Nucleus accumbens (tissue), 56 donors: ENCODE measurements at places on chromosomes 1 and 21.
A peak's percentile ranks its signal among the peaks of the same experiment; 100 is the strongest.

- no peak for DNase-seq
Measured at GRCh38 chr1:10965546-10966226, 46.8 kb upstream of the TARDBP start.

GRCh38 chr1:10768552-10768951 lies 27.9 kb downstream of the CASZ1 start:
- DNase-seq: no peak

DNA sequence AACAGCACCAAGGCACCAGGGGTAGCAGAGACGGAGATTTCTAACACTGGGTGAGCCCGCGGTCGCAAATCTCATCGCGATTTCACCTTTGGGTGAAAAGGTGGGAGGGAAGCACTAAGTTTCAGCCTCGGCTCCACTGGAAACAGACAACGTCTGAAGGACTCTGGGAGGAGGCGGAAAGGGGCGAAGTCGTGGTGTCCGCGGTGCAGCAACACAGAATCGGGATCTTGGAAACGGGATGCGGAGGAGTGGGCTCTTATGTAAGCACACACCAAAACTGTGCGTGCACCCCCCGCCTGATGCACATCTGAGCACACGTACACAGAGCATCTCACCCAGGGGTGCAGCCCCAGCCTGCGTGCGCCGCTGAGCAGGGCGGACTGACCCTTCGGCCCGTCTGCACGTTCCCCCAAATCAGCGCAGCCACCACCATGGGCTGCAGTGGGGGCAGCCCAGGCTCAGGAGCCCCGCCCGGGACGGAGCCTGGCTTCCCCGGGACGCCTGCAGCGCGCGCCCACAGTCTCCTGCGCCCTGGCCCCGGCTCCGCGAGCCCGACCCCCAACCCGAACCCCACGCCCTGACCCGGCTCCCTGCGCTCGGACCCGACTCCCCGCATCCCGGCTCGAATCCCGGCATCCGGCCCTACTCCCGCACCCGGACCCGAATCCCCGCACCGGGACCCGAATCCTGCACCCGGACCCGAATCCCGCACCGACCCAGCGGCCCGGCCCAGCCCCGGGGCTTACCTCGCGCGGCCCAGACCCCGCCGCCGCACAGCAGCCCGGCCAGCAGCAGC lies 670 bp downstream of the CLSTN1 start:
- peak; percentile 31 for DNase-seq

DNA sequence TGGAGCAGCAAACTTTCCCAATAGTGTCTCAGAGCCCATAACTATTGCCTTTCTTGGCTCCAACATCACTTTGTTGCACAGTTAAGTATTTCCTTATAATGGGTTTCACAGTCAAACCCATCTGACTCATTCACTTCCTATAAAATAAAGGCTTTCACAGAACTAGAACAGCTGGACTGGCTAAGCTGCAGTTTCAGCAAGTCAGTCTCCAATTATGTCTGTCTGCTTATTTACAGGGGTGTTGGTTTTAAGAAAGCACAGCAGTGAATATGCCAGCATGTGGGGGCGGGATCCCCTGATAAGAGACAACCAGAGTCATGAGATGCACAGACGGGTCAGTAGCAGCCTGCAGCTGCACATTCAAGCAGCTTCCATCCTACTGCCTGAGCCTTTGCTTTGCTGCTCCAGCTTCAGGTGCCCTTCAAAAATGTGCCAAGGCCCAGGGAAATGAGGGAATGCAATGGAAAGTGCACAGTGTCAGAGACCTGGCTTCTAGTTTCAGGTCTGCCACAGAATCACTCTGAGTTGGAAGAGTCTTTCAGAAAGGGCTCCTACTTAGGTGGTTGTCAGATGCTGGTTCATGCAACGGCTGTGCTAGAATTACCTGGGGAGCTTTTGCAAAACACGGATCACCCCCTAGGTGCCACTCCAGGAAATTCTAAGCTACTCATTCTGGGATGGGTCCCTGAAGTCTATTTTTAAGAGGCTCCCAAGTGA lies 24.8 kb downstream of the RNF19B start:
- no peak for DNase-seq

DNA sequence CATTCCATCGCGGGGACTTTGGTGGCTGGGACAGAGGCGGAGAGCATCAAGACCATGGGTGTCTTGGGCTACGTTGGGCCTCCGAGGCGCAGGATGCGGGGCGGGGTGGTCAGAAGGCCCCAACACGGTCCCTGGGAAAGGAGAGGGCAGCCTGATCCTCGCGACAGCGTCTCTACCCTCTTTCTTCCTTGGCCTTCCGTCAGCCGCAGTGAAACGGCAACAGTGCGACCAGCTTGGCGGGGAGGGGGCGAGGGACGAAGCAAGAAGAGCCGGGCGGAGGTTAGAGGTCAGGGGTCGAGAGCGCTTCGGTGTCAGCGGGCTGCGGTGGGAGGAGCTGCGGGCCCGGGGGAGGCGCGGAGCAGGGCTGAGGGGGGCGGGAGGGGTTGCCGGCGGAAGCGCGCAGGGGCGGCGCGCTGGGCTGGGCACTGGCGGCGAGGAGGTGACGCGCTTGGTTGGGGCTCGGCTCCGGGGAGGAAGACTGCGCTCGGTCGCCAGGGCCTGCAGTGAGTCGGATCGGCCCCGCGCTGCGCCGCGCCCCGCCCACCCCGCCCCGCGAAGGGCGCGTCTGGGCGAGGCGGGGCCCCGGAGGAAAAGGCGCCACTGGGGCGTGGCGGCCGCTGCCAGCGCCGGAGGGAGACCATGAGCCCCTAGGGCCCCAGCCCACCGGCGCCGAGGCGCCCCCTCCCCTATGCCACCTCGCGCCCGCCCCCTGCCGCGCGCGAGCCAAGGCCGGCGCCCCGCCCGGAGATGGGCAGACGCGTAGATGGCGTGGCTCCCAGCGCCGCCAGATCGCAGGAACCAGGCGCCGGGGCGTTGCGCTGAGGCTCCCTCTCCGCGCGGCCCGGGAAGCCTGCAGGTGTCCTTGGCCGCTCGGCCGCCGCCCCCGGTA lies at the start of gene KCNC4:
TSS of gene KCNC4 (plus strand) at position 600 of the 889 bp plus-strand sequence. CDS start 1,186 bp downstream, outside the sequence.
- DNase-seq: peak; percentile 33

DNA sequence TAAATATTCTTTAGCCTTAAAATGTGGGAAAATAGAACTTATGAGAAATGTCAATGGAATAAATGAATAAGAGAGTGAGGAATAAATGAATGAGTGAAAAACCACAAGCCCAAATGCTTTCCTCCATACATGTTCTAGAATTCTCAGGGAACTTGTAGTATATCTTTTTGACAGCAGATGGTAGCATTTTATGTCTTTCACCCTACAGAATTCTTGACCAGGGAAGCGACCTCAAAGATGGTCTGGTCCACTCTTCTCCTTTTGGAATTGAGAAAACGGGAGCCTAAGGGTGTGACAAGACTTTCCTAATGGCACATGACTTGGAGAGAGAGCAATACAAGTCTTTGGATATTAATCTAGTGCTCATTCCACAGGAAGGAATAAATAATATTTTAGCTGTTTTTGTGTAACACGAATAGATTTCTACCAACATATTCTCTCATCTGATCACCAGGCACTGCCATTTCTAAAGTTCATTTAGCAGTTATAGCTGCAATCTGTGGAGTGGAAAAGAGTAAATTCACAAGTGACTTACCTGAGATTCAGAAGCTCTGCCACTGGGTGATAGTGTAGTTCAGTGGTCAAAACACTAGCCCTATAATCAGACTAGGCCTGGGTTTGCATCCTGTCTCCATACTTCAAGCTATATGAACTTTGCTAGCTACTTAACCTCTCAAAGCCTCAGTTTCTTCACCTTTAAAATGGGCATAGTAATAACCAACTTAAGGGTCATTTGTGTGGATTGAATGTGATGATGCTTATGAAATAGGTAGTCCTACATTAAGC lies 15.0 kb upstream of the F5 start:
- DNase-seq: no peak
